ENCODE measurements at places on chromosomes 16 and 17.

DNA sequence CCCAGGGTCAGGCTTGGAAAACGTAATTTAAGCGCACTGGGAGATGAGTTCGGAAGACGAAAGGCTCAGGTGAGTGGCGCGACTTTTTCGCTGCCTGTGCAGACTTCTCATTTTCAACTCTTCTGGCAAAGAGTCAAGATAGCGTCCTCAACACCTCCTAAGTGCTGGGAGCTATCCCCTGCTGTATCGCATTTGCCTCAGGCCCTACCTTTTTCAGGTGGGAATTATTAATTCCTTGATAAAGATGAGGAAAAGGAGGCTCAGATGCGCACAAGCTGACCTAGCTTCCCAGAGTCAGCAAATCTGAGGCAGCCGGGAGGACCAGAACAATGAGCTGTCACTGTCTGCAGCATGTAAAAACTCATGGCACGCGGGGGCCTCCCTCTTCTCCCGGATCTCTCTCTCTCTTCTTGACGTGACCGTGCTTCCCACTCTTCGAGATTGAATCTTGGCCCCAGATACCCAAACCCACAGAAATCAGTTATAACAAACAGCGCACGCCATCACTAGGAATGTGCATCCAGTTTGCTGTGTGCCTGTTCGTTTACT is 512 bp upstream of the ADAMTS18 start:
- DNase-seq: peak; percentile 50

- no peak for DNase-seq
Observed at GRCh38 chr16:74771656-74772315, 2.8 kb downstream of the FA2H start.

DNA sequence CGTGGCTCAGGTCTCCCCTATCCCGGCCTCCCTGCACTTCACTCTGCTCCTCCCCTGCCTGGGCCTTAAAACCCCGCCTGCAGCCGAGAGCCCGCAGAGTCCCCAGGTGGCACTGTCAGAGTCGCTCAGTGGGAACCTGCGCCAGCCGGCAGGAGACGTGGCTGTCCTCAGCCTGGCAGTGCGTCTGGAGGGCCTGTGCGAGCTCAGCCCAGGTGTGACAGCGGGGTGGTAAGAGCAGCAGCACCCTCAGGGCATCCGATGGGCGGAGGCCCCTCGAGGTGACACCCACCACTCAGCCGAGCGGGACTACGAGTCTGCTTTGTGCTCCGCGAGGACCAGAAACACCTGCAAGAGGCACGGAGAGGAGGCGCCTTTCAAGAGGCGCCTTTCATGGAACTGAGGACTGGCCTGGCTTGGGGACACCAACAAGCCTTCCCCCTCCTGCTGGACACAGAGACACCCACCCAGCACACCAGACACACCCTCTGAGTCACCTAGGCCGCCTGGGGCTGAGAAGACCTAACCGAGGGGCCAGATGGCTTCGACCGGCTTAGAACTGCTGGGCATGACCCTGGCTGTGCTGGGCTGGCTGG is at the start of gene CLDN9:
CLDN9 (plus strand) TSS at position 96 of the 593 bp plus-strand sequence; CDS start at position 536, 440 bp downstream.
- DNase-seq: peak; percentile 70

- no peak for DNase-seq
Observed at GRCh38 chr16:56094231-56094630, 97.1 kb upstream of the GNAO1 start.

GRCh38 chr17:4777969-4778760 is 6.5 kb downstream of the TM4SF5 start:
- no peak for DNase-seq

DNA sequence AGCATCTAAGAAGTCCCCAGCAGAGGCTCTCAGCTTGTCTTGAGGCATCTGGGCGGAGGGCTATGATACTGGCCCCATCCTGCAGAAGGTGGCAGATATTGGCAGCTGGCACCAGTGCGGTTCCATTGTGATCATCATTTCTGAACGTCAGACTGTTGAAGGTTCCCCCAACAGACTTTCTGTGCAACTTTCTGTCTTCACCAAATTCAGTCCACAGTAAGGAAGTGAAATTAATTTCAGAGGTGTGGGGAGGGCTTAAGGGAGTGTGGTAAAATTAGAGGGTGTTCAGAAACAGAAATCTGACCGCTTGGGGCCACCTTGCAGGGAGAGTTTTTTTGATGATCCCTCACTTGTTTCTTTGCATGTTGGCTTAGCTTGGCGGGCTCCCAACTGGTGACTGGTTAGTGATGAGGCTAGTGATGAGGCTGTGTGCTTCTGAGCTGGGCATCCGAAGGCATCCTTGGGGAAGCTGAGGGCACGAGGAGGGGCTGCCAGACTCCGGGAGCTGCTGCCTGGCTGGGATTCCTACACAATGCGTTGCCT is at the start of gene CIITA:
CIITA (plus strand) TSS at position 404 of the 543 bp plus-strand sequence; CDS start at position 533, 129 bp downstream.
- DNase-seq: no peak

GRCh38 chr16:3029491-3030221 is 5.8 kb downstream of the THOC6 start:
- no peak for DNase-seq

DNA sequence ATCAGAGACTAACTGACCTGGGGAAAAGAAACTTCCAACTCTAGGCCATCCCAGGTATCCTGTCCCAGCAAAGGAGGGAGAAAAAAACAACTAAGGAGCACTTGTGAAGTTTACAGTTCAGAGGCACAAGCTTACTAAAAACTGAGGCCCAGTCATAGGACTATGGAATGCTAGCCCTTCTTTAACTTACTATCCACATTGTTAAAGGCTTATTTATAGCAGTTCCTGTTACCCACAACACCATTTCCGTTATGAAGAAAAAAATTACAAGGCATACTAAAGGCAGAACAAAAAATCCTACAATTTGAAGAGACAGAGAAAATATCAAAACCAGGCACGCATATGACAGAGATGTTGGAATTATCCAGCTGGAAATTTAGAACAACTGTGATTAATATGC is 159.1 kb downstream of the CDH11 start:
- no peak for DNase-seq

DNA sequence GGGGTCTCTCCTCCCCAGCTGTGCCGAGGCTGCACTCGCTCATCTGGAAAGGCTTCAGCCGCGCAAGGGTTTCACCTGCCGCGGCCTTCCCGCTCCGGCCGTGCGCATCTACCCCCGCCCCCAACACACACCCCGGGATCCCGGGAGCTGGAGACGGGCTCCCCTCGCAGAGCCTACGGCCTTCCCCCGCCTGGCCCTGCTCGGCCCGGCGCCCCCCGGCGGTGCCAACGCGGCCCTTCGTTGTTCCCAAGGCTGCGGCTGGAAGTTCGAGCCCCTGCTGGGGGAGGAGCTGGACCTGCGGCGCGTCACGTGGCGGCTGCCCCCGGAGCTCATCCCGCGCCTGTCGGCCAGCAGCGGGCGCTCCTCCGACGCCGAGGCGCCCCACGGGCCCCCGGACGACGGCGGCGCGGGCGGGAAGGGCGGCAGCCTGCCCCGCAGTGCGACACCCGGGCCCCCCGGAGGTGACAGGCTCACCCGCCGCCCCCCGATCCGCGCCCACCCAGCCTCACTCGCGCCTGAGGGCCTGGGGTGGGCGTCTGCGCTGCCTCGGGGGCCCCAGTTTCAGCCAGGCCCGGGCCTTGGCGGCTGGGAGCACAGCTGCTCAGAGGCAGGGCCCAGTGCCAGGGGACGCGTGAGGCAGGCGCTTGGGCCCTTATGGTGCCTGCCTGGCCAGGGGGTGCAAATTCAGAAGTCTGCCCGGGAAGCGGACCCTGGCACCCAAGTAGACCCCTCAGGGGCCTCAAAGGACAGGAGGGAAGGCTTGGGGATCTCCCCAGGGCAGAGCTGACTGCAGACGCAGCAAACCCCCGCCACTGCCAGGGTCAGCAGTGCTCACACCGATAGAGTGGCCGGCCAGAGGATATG is 11.2 kb downstream of the GALK1 start:
- DNase-seq: no peak

DNA sequence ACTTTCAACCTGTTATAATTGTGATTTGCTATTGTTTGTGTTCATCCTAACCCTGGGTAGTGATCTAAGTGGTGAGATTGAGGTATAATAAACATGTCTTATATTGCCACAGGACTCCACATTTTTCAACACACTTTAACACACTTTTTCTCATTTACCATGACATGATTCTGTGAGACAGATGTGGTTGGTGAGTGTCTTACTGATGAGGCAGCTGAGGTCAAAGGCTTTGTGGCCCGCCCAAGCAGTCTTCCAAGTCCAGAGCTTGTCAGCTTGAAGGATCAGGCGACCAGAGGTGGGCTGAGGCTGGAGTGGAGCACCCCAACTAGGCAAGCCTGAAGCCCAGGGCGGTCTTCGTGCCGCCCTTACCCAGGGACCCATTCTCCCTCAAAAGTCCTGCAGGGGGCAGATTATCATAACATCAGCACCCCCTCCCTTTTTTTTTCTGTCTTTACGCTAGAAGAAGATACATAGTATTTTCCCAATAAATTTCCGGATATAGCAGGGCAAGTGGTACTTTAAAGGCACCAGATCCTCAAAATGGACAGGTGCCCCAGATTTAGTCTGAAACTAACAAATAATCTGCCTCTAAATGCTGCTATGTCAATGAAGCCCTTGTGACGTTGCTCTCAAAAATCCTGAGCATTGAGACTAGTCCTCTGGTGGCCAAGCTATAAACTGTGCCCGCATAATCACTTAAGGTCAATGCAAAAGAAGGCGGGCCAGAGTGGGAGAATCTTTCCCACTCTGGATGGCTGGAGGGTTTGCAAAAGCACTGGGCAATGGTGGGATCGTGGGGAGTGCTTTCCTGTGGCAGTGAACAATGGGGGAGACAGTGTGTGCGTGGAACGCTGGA is 21.1 kb downstream of the KCTD19 start:
- DNase-seq: no peak

DNA sequence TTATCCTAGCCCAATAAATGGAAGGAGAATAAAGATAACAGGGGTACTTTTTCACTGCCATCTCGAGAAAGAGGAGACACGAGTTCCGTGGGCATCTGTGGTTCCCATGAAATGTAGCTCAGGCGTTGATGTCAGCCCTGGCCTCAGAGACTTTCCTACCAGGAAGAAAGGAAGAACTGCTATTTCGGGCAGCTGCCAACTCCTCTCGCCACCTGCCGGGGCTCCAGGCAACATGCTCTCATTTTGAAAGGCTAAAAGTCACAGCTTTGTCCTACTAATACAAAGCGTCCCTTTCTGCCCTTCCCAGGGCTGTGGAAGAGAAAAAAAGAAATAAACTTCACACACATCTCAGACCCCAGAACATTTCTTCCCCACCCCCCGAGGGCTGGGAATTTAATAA is 65.8 kb downstream of the DHRS7C start:
- no peak for DNase-seq

DNA sequence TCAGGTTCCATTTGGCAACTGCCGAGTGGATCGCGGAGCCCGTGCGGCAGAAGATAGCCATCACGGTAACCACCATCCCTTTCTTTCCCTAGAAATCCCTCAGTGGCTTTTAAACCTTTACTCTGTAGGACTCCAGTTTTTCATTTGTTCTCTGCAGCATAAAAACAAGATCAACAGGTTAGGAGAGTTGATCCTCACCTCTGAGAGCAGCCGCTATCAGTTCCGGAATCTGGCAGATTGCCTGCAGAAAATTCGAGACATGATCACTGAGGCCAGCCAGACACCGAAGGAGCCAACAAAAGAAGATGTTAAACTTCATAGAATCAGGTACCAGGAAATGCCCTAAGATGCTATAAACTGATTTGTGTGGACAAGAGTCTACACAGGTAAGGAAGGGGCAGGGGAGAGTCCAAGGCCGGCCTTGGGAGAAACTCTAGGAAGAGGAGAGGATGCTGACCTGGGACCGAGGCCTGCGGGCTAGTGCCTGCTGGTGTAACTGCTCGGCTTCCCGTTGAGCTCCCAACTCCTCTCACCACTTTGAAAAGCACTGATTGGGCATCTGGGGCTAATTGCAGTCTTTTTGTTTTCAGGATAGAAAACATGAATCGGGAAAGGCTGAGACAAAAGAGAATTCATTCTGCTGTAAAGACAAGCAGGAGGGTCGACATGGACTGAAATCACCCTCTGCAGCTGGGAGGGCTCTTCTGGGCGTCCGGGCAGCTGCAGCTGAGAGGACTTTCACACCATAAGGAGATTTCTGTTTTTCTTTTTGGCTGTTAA is 8.1 kb downstream of the MRPL58 start:
- no peak for DNase-seq

DNA sequence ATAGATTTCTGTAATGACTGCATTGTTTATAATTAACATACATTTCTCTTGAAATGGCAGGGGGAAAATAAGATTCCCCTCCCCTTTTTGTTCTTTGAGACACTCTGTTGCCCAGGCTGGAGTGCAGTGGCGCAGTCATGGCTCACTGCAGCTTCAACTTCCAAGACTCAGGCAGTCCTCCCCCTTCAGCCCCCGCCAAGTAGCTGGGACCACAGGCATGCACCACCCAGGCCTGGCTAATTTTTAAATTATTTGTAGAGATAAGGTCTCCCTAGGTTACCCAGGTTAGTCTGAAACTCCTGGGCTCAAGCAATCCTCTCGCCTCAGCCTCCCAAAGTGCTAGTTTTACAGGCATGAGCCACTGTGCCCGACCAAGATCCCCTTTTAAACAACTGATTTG is 67.7 kb downstream of the KATNIP start:
- DNase-seq: no peak

GRCh38 chr17:29588562-29589411 is 661 bp downstream of the GIT1 start:
- no peak for DNase-seq

GRCh38 chr17:1043601-1044251 is 46.8 kb downstream of the TIMM22 start:
- no peak for DNase-seq

DNA sequence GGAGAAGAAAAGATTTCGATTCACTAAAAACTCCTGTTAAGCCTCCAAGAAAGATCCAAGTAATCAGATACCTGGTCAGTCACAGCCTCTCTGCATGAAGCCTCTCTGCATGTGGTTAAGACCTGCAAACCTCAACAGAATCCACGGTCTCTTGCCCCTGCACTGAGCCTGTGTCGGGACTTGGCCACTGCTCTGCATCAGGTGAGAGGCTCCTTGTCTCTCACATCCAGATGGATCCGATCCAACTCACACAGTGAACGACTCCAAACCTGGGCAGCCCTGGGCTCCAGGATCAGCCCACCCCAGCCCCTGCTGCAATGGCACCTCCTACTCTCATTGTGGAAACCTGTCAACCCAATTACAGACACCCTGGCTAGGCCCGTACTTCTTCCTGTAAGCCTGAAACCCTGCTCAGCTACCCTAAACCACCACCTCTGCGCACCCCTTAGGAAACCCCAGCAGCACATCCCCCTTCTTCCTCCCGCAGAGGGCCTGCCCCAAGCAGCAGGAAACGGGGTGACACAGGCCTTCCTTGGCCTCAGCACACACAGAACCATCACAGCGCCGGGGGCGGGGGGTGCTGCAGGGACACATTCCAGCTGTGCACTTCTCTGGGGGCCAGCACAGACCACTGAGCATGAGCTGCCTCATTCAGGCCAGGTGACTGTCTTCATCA is 129.5 kb downstream of the ANKRD11 start:
- DNase-seq: peak; percentile 38

GRCh38 chr16:9176547-9177418 is 85.3 kb downstream of the HAPSTR1 start:
- DNase-seq: no peak

All from DMS79 treated with DMSO at 0.1 percent for 48 hours (cell line).